ENCODE measurements at places on chromosomes 2 and 18.

DNA sequence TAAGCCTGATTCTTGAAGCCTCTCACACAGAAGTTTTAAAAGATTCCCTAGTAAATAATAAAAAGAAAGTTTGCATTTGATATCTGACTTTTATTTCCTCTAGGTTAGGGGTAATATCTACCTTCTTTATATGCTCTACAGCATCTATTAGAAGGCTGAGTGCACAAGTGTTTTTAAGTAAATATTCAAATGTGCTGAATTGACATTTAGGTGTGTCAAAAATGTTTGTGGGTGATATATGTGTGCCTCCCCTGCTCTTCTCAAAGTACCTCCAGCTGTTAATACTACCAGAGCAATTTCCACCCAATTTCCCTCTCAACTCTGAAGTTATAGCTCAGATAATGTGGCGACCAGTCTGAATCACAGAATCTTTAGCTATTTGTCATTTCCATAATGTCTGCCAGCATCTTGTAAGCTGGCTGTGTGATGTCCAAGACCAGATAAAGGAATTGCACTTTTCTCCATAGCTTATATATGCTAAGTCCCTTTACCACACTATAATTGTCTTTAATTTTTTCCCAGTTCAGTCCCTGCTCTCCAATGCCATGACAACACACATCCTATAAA lies 24.4 kb upstream of the ERMN start:
- no peak for DNase-seq

DNA sequence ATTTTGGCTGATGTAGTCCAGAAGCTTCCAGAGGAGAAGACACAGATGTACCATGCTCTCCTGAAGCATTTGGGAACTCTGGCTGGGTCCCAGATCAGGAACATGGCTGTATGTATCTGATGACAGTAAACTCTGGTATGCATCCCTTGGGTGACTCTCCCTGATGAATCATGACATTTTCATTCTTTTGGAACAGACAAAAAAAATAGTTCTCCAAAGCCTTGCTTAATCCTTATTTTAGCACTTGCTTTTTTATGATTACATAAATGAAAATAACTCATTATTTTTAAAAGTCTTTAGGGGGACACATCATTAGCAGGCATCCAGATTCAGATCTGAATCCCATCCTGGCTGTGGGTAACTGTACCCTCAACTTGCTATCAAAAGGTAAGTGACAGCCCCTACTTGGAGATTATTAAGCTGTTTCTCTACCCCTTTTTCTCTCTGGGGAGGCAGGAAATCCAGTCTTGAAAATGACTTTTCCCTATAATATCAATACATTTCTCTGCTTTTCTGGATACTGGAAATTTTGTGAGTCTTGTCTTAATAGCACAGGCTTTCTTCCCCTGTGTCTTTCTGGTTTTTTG lies 23.3 kb downstream of the AOX1 start:
- no peak for DNase-seq

GRCh38 chr2:46180189-46180588 lies 117.0 kb upstream of the EPAS1 start:
- no peak for DNase-seq

DNA sequence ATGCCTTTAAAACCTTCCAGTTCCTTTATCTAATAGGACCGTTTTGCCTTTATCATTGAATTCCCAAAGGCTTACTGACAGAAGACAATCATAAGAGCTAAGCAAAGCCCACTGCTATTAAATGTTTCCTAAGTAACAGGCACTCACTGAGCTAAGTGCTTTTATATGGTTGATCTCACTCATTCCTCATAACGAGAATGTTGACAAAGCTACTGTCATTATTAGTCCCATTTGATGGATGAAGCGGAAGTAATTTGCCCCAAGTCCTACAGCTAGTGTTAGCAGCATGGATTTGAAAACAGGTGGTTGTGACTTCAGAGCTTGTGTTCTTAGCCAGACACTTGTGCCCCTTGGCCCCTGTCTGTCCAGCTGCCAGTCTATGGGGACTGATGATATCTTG lies 134.8 kb upstream of the SERPINE2 start:
- no peak for DNase-seq

- no peak for DNase-seq
Observed at GRCh38 chr2:135785032-135785431, 43.4 kb downstream of the UBXN4 start.
